Epithelial cell of prostate (primary cell): ENCODE measurements at places on chromosomes 7 and 10.
A peak's percentile ranks its signal among the peaks of the same experiment; 100 is the strongest.

- no peak for DNase-seq
Measured at GRCh38 chr10:17847585-17848296, 38.6 kb downstream of the MRC1 start.

- DNase-seq, result peak; percentile 44
Measured at GRCh38 chr7:32890010-32890792, 1.4 kb downstream of the KBTBD2 start.

GRCh38 chr7:112405286-112405685, 45.0 kb upstream of the IFRD1 start:
- DNase-seq, result no peak

GRCh38 chr7:32253299-32253698, 183.1 kb upstream of the PDE1C start:
- no peak for DNase-seq

DNA sequence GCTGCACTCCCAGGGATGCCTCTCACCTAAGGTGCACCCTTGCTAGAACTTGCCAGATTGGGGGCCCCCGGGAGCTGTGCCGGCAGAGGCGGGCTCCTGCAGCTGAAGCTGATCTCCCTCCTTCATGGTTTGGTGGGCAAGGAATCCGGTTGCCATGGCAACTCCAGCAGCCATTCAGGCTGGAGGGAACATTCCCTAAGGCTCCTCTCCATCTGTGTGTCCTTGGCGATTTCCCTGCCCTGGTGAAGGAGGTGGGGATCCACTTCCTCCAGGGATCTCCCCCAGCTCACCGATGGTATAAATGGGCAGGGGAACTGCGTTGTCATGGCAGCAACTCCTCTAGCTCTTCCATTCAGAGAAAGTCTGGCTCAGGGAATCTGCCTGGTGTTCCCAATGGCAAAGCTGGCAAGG, 49.6 kb upstream of the GPR158 start:
- no peak for DNase-seq
